Forelimb muscle (tissue), 1 donor: ENCODE measurements at places on chromosomes 2 and 18. TPM values are rescaled to one million over a fixed set of nuclear protein-coding genes. Genes with fewer than 3 reads are reported as not detected.

PECR gene
- 6.4 TPM for polyA plus RNA-seq

TLX2 gene
- polyA plus RNA-seq, result not detected

ALPG gene
- not detected for polyA plus RNA-seq

KCNG2 gene
- polyA plus RNA-seq, result 0.46 TPM

AQP12A gene
- polyA plus RNA-seq, result 0.76 TPM

FN1 gene
- polyA plus RNA-seq, result 410 TPM

SF3B1 gene
- polyA plus RNA-seq, result 280 TPM

NT5C1B gene
- 0.25 TPM for polyA plus RNA-seq

CWC22 gene
- 19.5 TPM for polyA plus RNA-seq

RIOK3 gene
- 80.3 TPM for polyA plus RNA-seq

DNMT3A gene
- 52.6 TPM for polyA plus RNA-seq

XDH gene
- polyA plus RNA-seq, result not detected

FKBP1B gene
- polyA plus RNA-seq, result 2.3 TPM

SERPINB7 gene
- polyA plus RNA-seq, result not detected

COL4A3 gene
- polyA plus RNA-seq, result 0.16 TPM

METAP1D gene
- 14.4 TPM for polyA plus RNA-seq

CMPK2 gene
- 3.1 TPM for polyA plus RNA-seq

IMPA2 gene
- 20.9 TPM for polyA plus RNA-seq

MROH2A gene
- polyA plus RNA-seq, result not detected

CFAP65 gene
- polyA plus RNA-seq, result not detected

GPR35 gene
- polyA plus RNA-seq, result 1.7 TPM

CYS1 gene
- 14.6 TPM for polyA plus RNA-seq

SPATA3 gene
- polyA plus RNA-seq, result not detected

SIGLEC15 gene
- 0.28 TPM for polyA plus RNA-seq

HRH4 gene
- polyA plus RNA-seq, result 0.08 TPM

TMEM18 gene
- polyA plus RNA-seq, result 52.3 TPM

HOXD12 gene
- not detected for polyA plus RNA-seq

ANKRD53 gene
- 1.6 TPM for polyA plus RNA-seq

COL3A1 gene
- 5,317 TPM for polyA plus RNA-seq

IL36A gene
- polyA plus RNA-seq, result not detected

ANO7 gene
- 0.83 TPM for polyA plus RNA-seq
